Thoracic aorta endothelial cell (primary cell): ENCODE measurements at places on chromosomes 7 and 10. TPM values are rescaled to one million over a fixed set of nuclear protein-coding genes. Genes with fewer than 3 reads are reported as not detected.

MBL2 gene
- total RNA-seq: not detected in 2 replicates

STEAP4 gene
- under 0.01 TPM in 2 replicates for total RNA-seq

COA1 gene
- 69.3 and 72.7 TPM in 2 replicates for total RNA-seq

STEAP1 gene
- 62.9 and 70.6 TPM in 2 replicates for total RNA-seq

CALHM3 gene
- total RNA-seq: not detected in 2 replicates

LIPF gene
- total RNA-seq: not detected in 2 replicates

GCK gene
- total RNA-seq: 0.13 and 0.14 TPM in 2 replicates

NPSR1 gene
- not detected in 2 replicates for total RNA-seq

CXCL12 gene
- total RNA-seq: 0.14 and 1.2 TPM in 2 replicates

MSRB2 gene
- 5.5 and 5.9 TPM in 2 replicates for total RNA-seq

CYP3A7 gene
- 0.07 and 0.27 TPM in 2 replicates for total RNA-seq

SPDYE1 gene
- 0.07 TPM in 1 of 2 replicates, not detected in the other for total RNA-seq

UFSP1 gene
- total RNA-seq: 1.3 and 3.1 TPM in 2 replicates

OGA gene
- total RNA-seq: 140 and 184 TPM in 2 replicates

FXYD4 gene
- not detected in 2 replicates for total RNA-seq

DGKI gene
- total RNA-seq: 0.29 and 0.53 TPM in 2 replicates

PDZD7 gene
- total RNA-seq: 0.50 and 0.53 TPM in 2 replicates

NEUROG3 gene
- total RNA-seq: not detected in 2 replicates

IL15RA gene
- total RNA-seq: 14.9 and 26.6 TPM in 2 replicates

PRPS1L1 gene
- not detected in 2 replicates for total RNA-seq

SLC18A2 gene
- under 0.01 TPM in 1 of 2 replicates, not detected in the other for total RNA-seq

DNAJC9 gene
- 59.7 and 66.5 TPM in 2 replicates for total RNA-seq

MRPS16 gene
- 75.1 and 95.6 TPM in 2 replicates for total RNA-seq

PDE6C gene
- total RNA-seq: not detected in 2 replicates

PNLIPRP3 gene
- total RNA-seq: not detected in 2 replicates

OR2A42 gene
- total RNA-seq: 0.07 TPM in 1 of 2 replicates, not detected in the other

KCNH2 gene
- under 0.01 and 0.07 TPM in 2 replicates for total RNA-seq

DCLRE1A gene
- total RNA-seq: 8.8 and 10.5 TPM in 2 replicates

PRF1 gene
- total RNA-seq: not detected in 2 replicates

VSTM4 gene
- 0.27 and 1.1 TPM in 2 replicates for total RNA-seq

ATAD1 gene
- total RNA-seq: 59.7 and 77.5 TPM in 2 replicates

ARHGEF5 gene
- total RNA-seq: 1.1 and 1.3 TPM in 2 replicates

NEUROD6 gene
- total RNA-seq: not detected in 2 replicates

TMED4 gene
- 73.5 and 87.5 TPM in 2 replicates for total RNA-seq

BMPER gene
- 0.50 and 3.7 TPM in 2 replicates for total RNA-seq

STOX1 gene
- total RNA-seq: under 0.01 and 0.14 TPM in 2 replicates

EIF5AL1 gene
- 0.93 and 1.6 TPM in 2 replicates for total RNA-seq

MIOS gene
- total RNA-seq: 35.1 and 40.9 TPM in 2 replicates

RAMP3 gene
- total RNA-seq: not detected in 2 replicates

SRGN gene
- 1,513 and 1,576 TPM in 2 replicates for total RNA-seq

CHN2 gene
- total RNA-seq: 0.53 TPM in 1 of 2 replicates, not detected in the other

OAT gene
- 155 and 163 TPM in 2 replicates for total RNA-seq

EN2 gene
- not detected in 2 replicates for total RNA-seq
